NCI-H1048 (cell line): ENCODE measurements at places on chromosomes 7 and 10.

DNA sequence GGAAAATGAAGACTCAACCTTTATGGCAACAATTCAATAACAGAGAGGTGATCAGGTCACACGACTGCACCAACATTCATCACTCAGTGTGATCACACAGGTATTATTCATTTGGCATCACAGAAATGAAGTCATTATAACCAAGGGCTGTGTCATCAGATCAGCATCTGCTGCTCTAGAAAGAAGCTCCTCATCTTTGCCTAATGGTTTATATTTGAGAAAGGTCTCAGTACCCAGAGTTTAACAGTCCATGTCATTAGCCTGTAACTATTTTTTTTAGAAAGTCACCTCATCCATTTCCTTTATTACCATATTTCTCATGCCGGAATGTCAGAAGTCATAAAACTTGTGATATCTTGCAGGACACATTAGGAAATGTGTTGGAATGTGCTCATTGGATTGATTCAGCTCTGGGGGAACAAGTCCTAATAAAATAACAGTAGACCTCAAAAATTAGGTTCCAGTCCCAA is 45.1 kb upstream of the PRKG1 start:
- DNase-seq, result no peak

DNA sequence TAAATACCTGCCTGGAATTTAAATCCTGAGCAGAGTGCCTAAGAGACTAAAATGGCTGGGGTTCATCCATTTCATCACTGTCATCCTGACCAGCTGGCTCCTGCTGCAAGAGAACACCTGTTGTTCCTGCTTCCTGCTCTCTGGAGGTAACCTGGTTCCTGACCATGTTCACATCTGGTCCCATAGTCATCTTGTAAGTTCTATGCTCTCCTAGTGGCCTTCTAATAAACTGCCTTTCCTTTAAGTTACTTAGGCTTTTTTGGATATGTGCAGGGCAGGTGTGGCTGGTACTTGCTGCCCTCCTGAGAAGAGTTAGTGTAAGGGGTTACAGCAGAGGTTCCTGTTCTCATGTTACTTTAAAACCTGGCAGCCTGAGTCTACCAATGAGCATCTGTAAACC is 80.0 kb downstream of the NRCAM start:
- DNase-seq, result no peak

GRCh38 chr7:36208426-36208825 is 55.4 kb downstream of the EEPD1 start:
- DNase-seq, result no peak

DNA sequence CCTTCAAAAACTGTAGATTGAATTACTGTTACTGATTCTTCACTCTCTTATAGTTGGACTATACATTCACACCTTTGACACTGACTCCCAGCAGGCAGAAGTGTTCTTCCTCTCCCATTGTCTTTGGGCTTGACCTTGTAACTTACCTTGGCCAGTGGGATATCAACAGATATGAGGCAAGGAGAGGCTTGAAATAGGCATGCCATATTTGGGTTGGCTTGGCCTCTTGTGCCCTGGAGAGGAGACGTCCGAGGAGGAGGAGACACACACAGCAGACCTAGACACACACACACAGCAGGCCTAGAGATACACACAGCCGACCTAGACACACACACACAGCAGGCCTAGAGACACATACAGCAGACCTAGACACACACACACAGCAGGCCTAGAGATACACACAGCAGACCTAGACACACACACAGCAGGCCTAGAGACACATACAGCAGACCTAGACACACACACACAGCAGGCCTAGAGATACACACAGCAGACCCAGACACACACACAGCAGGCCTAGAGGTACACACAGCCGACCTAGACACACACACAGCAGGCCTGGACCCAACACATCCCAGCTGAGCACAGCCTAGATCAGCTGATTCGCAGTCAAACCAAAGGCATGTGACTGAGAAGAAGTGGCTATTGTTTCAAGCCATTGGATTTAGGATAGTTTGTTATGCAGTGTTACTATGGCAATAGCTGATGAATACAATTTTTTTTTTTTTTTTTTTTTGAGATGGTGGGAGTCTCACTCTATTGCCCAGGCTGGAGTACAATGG is 12.5 kb upstream of the GNA12 start:
- no peak for DNase-seq

DNA sequence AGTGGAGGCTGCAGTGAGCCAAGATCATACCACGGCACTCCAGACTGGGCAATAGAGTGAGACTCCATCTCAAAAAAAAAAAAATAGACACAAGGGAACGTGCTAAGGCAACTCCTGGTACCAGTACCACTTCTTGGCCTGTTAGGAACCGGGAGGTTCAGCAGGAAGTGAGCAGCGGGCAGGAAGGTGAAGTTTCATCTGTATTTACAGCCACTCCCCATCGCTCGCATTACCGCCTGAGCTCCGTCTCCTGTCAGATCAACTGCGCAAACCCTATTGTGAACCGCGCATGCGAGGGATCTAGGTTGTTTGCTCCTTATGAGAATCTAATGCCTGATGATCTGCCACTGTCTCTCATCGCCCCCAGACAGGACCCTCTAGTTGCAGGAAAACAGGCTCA is 69.9 kb upstream of the FOXK1 start:
- no peak for DNase-seq

- no peak for DNase-seq
Measured at GRCh38 chr7:47654672-47655298, 72.9 kb upstream of the TNS3 start.

GRCh38 chr10:21336476-21337170 is 188.9 kb downstream of the SKIDA1 start:
- DNase-seq, result no peak

GRCh38 chr7:100413889-100414288 is 14.6 kb downstream of the ZCWPW1 start:
- no peak for DNase-seq

DNA sequence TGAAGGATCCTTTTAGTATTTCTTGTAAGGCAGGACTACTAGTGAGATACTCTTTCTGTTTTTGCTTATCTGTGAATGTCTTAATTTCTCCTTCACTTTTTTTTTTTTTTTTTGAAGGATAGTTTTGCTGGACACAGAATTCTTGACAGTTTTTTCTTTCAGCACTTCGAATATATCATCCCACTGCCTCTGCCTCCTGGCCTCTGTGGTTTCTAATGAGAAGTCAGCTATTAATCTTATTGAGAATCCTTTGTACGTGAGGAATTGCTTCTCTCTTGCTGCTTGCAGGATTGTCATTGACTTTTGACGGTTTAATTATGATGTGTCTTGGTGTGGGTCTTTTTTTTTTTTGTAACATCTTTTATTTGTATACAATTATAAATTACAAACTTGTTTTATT is 12.6 kb upstream of the WAC start:
- DNase-seq, result no peak

DNA sequence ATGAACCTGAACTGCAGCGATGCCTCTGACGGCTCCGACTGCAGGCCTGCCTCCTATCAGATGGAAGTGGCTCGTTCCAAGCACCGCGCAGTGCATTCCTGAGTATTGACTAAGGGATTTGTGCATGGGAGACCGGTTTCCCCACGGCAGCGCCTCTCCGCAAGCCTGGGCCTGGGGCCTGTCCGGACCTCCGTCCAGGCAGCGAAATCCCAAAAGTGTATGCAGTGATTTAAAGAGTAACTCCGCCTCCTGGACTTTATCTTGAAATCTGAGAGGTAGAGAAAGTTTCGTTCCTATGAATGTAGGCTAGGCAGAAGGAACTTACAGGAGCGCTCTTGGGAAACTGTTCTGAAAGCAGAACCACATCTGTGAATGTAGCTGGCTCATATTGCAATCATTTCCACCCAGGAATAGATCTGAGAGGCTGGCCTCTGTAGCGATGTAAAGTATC is 106.2 kb upstream of the CELF2 start:
- DNase-seq, result no peak

- no peak for DNase-seq
Measured at GRCh38 chr7:14751461-14751860, 151.1 kb downstream of the DGKB start.

- no peak for DNase-seq
Measured at GRCh38 chr7:12383377-12383776, 20.3 kb downstream of the VWDE start.

GRCh38 chr7:27389496-27389895 is 146.9 kb downstream of the EVX1 start:
- no peak for DNase-seq

GRCh38 chr7:64874562-64875250 is 28.4 kb upstream of the ZNF273 start:
- no peak for DNase-seq

DNA sequence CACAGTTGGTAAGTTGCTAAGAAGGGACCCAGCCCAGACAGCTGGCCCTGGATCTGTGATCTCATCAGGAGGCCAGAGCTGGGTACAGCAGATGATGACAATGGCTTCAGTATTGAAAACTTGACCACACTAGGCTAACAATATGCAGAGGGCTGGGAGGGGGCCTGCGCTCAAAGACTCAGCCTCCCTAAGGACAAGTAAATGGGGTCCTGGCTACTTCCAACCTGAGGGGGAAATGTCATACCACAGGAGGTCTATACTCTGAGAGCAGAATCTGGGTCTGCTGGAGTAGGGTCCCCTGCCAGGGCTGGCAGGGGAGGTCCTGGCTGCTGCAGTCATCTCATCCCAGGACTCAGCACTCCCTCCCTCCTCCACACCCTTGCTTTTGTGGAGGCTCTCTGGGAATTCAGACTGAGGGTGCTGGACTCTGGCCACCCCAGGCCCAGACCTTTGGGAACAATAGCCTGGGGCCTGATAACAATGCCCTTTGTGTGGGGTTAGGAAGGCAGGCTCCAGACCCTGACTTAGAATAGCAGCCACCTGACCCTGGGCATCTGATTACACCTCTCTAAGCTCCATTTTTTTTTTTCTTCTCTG is 1.4 kb downstream of the FXYD4 start:
- no peak for DNase-seq

GRCh38 chr10:1646332-1646731 is 91.0 kb downstream of the ADARB2 start:
- DNase-seq, result no peak

- DNase-seq, result no peak
Measured at GRCh38 chr7:604884-605531, 85.4 kb upstream of the PDGFA start.

DNA sequence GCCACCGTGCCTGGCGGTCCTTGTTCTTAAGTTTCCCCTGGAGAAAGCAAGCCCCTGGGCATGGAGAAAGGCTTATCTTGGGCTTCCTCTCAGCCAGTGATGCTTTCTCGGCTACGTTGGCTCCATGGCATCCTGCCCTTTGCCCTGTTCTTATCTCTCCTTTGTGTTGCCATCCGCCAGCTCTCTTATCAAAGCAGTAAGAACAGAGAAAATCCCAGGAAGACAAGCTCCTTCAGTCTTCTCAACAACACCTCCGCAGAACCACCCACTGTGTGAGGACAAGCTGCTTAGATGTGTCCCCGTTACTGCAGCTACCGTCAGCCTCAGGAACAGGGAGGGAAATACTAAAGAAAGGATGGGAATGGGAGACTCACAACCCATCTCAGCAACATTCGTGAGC is 3.3 kb downstream of the PLEKHS1 start:
- no peak for DNase-seq

GRCh38 chr10:67603701-67604100 is 92.3 kb downstream of the CTNNA3 start:
- no peak for DNase-seq

GRCh38 chr7:11466517-11467105 is 365.4 kb downstream of the THSD7A start:
- DNase-seq, result no peak

GRCh38 chr7:42233695-42234331 is 3.2 kb downstream of the GLI3 start:
- no peak for DNase-seq

- DNase-seq, result no peak
Measured at GRCh38 chr10:97468162-97468561, 22.2 kb downstream of the ZDHHC16 start.

DNA sequence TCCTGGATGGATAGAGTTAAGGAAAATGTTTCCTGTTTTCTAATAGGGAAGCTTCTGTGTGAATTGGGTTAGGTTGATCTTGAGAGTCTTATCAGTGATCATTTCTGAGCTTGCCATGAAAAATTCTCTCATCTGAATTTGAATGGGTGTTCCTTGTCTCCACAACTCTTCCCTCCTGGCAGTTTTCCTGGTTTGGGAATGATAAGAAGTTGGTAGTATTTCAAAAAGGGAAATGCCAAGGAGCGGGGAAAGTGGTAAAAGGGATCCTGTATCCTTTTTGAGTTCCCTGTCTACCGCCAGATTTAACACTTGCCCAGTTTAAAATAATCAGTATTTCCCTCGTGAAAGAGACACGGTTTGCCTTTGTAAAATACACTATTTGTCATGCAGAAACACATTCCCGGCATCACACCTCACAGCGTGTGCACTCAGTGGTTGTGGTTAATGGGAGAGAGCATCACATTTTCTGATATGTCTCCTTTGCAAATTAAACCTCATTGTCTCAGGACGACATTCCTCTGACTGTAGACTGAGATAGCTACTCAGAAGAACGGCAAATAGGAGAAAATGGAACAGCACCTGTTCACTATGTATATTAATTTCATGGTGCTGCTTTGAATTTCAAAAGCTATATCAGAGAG is 113.2 kb upstream of the IFRD1 start:
- no peak for DNase-seq

GRCh38 chr10:46304062-46304461 is 17.3 kb downstream of the ANTXRL start:
- no peak for DNase-seq

DNA sequence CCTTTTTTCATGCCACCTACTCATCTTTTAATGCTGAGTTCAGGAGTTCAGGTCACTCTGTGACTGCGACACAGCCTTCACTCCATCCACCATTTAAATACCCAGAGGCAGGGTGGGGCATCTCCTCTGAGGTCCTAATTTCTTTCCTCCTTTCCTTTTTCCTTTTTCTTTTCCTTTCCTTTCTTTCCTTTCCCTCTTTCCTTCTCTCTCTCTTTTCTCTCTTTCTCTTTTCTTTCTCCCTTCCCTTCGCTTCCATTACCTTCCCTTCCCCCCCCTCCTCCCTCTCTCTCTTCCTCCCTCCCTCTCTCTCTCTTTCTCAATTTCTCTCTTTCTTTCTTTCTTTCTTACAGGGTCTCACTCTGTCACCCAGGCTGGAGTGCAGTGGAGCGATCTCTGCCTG is 145.9 kb upstream of the SVIL start:
- DNase-seq, result no peak

DNA sequence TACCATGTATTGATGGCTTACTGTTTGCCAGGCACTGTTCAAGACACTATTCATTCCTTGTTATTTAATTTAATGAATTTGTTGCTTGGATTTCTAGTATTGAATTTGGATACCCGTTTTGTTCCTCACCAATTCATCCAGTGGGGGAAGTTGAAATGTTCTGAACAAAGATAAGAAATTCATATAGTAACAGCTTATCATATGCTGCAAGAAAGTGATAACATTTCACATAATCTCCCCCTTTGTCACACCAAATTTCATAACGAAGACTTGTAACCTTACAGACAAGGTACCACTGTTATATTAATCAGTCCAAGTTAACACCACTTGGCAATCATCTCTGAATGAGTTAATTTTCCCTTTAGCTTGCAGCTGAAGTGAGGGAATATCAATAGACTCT is 42.1 kb downstream of the SCIN start:
- no peak for DNase-seq

DNA sequence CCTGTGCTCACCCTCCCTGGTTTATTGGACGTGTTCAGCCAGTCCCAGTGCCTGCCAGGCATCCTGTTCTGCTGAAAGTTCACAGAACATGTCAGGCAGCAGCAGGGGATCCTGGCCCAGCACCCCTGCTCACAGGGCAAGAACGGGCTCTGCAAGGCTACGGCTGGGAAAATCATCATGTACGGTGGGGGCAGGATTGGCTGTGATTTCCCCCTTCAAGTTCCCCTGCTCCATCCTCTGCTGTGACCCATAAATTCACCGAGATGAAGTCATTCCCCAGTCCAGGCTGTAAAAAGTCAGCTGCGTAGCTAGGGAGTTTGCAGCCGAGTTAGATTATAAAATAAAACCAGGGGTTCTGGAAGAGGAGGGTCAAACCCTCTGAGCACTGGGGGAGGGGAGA is 484.1 kb upstream of the ZMIZ1 start:
- DNase-seq, result no peak
